Fibroblast of upper back skin (primary cell): ENCODE measurements at places on chromosomes 1 and 21.

DNA sequence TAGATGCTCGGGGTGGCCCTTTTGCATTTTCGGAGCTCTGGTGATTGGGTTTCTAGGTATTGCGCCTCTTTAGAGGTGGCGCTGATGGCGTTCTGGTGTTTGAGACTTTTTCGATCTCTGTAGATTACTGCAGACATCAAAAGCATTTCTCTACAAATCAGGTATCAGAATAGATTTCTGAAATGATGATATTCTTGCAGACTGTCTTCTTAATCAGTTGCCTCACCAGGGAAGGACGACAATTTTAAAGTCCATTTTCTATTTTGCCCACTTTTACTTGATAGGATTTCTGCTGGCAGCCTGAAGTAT lies 65.2 kb upstream of the VAMP3 start:
- DNase-seq, result no peak

- DNase-seq, result no peak
Measured at GRCh38 chr1:200035956-200036618, 8.6 kb downstream of the NR5A2 start.

DNA sequence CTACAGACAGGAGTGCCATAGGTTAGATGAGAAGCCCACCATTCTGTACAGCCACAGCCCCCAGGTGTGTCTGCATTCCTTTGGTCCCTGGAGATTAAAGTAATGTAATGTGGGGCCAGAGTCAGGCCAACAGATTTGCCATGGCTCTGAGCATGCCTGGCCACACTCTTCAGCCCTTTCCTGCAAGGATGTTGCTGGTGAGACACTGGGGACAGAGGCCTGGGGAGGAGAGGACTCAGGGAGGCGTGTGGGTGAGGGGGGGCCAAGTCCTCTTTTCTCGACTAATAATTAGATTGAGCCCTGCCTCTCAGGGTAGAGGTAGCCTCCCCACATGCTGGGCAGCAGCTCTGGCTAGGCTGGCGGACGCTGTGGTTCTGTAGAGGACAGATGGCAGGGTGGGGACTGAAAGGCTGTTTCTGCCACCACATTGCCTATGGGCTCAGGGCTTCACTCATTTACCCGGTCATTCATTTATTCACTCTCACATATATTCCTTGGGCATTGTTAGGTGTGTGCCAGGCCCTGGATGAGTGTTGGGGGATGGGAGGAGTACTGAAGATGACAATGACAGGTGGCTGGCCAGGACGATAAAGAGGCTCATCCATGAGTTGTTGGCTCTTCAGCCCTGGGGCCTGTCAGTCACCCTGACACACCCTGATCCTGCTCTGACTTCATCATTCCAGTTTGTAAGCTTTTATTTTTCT lies 7.1 kb upstream of the PRCC start:
- no peak for DNase-seq

DNA sequence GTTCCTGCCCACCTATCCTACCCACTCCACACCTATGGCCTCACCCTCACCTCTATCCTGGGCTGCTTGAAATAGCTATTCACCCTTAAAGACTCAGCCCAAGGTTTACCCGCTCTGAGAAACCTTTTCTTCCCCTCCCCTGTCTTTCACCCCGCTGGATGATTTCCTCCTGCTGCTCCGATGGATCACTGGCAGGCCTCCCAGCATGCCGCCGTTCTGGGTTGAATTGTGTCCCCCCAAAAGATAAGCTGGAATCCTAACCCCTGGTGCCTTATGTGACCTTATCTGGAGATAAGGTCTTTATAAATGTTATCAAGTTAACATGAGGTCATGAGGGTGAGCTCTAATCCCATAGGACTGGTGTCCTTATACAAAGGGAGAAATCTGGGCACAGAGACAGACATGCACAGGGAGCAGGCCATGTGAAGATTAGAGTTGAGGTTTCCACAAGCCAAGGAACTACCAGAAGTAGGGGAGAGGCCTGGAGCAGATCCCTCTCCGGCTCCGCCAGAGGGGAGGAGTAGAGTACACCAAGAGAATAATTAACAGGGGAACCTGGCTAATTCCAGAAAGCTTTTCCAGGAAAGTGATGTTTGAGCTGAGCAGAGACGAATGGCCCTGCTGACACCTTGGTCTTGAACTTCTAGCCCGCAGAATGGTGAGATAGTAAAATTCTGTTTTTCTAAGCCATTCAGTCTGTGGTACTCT lies 110.0 kb upstream of the SERBP1 start:
- DNase-seq, result no peak

DNA sequence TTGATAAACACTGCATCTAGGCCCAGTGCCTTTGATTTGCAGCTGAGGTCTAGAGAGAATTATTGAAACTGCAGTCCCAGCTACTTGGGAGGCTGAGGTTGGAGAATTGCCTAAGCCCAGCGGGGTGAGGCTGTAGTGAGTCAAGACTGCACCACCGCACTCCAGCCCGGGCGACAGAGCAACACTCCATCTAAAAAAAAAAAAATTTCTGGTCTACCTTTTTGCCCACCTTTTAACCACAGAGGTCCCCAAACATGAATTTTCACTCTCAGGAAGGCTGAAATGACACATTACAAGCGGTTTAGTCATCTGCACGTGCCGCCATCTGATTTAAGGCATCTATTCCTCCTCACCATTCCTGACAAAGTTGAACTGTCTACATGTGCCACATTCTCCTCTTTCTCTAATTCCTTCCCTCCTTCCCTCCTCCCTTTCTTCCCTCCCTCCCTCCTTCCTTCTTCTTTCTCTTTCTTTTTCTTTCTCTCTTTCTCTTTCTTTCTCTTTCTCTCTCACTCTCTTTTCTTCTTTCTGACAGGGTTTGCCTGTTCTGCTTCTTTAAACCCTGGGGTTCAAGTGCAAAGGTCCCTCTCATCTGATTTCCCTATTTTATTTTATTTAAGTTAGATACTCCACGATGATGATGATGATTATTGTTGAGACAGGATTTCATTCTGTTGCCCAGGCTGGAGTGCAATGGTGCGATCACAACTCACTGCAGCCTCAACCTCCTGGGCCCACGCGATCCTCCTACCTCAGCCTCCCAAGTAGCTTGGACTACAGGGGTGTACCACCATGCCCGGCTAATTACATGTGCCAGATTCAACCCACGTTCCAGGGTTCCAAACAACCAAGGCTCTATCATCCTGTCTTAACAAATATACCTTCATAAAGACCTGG lies 3.0 kb upstream of the SOD1 start:
- DNase-seq, result peak; percentile 29

GRCh38 chr1:72483846-72484357 lies 201.6 kb upstream of the NEGR1 start:
- DNase-seq, result no peak

DNA sequence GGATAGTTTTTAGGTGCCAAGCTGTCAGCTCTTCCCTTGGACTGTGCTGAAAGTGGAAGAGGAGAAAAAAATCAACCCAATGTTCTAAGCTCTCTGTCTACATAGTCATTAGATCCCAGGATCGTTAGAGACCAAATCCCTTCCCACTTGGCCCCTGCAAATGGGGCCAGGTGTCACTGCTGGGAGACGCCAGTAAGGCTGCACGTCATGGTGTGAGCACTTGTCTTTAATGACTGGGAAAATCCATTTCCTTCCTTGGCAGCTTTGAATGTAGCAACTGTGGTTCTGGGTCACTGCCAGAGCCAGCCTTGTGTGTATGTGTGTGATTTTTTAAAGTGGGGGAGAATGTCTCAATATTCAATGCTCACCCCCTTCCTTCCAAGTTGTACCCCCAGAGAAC lies 59.9 kb downstream of the MAN1C1 start:
- peak; percentile 16 for DNase-seq

DNA sequence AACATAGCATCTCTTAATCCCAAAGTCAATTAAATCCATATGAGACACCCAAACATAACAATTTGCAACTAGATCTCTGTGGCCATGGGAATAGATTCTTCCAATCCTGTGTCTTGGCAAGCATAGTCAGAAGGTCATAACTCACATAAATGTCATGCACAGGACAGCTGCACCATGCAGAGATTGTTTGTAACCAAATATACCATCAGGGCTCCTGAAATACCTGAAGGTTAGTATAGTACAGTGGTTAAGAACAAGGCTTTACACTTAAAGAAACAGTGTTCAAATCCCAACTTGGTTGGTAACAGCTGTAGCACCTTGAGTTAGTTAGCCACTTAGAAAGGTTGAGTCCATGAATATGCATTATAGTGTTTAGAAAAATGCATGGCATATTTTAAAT lies 82.6 kb upstream of the CCDC190 start:
- DNase-seq, result peak; percentile 77

- DNase-seq, result peak; percentile 80
Measured at GRCh38 chr1:151006327-151007052, at the start of gene MINDY1. Gene MINDY1 (minus strand): TSS chr1:151006902. CDS start chr1:151002617, 4,285 bp downstream.

DNA sequence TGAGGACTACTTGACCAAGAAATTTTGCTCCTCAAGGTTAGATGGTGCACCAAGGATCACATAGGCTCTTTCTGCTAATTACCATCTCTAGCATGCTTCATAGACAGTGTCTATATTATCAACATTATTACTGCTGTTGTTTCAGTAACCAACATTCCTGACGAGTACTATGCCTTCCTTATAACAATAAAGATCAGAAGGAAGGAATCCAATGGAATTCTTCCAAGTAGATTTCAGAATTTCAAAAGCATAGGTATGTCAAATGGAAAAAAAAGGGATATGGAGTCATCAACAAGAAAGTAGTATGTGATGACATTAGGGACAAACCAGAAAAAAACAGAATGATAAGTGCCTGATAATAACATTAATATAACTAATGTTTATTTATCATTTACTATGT lies 39.6 kb upstream of the LPGAT1 start:
- peak; percentile 7 for DNase-seq

GRCh38 chr1:69998847-69999246 lies 206.5 kb downstream of the LRRC40 start:
- no peak for DNase-seq

GRCh38 chr21:14918527-14918926 lies 146.3 kb downstream of the NRIP1 start:
- no peak for DNase-seq

- DNase-seq, result no peak
Measured at GRCh38 chr1:11728126-11728806, 7.7 kb upstream of the AGTRAP start.

DNA sequence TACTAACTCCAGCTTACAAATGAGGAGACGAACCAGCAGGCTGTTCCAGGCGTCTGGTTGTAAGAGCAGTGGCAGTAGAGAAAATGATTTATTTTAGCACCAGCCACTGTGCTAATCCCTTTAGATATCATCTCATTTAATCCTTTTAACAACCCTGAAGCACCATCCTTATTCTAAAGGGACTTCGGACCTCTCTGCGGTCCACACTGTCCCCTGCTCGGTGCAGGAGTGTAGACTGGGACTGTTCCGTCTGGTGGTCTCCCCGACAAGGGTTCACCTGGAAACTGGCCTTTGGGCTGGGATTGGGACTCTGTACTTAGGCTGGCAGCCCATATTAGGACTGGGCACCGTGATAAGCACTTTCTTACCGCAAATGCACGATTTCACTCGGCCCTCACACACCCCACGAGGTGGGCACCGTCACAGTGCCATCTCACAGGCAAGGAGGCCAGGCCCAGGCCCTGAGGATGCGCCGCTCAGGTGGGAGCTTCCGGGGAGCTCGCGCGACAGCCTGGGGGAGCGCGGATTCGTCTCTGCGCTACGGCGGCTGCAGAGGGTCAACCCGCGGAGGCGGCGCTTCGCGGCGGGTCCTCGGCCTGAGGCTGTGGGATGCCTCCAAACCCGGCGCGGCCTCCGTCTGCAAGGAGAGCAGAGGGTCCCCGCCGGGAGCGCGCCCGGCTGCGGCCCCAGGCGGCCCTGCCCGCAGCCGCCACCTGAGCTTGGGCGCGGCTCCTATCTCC lies 45.2 kb downstream of the ATP1A1 start:
- peak; percentile 82 for DNase-seq

- DNase-seq, result no peak
Measured at GRCh38 chr1:6870086-6870485, 84.8 kb downstream of the CAMTA1 start.

DNA sequence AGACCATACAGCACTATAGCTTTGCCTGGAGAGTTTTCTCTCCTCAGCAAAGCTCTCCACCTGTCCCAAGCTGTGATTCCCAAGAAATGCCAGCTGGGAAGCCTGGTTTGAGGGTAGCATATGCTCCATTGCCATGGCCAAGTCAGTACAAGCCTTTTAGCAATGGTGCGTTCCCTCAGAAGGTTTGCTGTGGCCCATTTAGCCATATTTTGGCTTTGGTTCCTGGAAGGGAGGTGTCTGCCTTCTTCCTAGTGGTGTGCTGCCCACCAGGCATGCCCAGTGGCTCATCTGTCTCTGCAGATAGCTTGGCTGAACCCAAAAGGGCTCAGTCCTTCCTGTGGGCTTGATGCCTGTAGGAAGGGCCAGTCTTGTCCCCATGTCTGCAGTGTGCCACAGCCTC lies 32.4 kb downstream of the GALNT2 start:
- no peak for DNase-seq

GRCh38 chr1:157487096-157487495 lies 65.2 kb downstream of the FCRL5 start:
- DNase-seq, result peak; percentile 7

- no peak for DNase-seq
Measured at GRCh38 chr1:183039330-183039729, 16.1 kb downstream of the LAMC1 start.

DNA sequence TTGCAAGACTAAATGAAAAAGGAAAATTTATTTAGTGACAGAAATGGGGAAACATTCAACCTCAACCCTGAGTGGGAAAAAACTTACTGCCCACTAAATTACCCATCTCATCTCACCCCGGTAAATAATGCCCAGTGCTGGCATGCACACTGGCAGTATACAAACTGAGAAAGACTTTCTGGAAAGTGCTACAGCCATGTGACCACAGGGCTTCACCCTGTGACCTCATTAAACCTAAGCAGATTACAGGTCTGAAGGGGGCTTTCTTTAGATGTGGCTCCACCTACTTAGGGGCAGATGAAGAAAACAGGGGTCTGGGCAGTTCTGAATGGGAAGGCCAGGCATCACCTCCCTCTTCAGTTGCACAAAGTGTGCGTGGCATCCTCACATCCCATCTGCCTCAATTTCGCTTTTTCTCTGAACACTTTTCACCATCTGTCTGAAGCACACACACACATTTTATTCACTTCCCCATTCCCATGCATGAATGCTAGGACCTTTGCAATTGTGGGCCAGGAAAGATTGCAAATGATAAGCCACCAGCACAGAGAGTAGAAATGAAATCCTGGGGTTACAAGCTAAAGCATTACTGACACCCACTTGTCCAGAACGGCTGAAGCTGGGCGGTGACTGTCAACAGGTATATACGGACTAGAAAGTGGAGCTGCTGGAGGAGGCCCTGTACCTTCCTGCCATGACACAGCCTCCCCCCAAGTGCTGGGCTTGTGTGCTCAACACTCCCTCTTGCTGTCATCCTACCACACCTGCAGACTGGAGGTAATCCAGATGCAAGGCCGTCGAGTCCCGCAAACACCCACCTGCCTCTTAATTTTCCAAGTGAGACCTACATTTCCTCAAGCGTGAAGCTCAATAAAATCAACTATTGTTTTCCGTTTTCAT lies 2.7 kb downstream of the NADK start:
- DNase-seq, result no peak

- peak; percentile 66 for DNase-seq
Measured at GRCh38 chr1:207698822-207699483, 52.9 kb upstream of the CD46 start.

DNA sequence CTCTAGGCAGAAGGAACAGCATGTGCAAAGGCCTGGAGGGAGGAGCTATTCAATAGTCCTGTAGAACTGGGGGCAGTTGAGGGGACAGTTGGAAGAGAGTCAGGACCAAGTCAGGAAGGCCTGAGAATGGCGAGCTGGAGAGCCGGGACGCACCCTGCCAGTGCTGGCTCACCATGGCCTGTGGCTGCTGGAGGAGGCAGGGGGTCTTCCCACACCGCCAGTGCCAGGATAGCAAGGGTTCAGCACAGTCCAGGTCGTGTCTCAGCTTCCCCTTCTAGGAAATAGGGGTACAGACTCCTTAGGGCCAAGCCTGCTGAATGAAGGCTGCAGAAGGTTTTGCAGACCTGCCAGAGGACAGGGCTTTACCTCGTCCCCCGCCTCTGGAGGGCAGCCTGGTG lies 7.3 kb downstream of the PODN start:
- DNase-seq, result no peak
